ENCODE measurements at places on chromosomes 3 and 15.

- DNase-seq = no peak
Observed at GRCh38 chr3:14518893-14519292, 21.2 kb downstream of the GRIP2 start.

DNA sequence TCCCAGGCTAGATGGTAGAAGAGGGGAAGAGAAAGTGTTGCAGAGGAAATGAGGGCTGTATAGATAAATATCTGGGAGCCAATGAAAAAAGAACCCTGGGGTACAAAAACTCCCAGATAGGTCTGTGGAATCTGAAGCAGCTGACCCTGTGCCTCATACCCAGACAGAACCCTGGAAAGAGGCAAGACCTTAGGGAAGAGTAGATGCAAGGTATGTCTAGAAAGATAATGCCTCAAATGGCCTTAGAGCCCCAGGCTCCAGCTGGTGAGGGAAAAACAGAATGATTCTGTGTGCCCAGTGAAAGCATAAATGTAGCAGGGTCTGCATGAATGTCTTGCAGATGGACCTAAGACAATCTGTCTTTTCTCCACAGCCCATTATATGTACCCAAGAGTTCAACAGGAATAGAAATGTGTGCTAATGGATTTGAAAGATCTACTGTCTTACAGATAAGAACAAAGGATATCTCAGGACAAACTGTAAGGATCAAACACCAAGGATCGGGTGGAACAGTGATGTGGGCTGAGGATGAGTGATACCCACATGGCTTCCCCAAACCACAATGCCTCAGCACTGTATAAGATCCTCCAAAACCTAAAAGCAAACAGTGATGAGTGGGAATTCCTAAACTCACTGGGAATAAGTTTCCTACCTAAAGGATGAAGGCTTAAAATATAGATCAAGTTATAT, 58.8 kb downstream of the NCEH1 start:
- no peak for DNase-seq

DNA sequence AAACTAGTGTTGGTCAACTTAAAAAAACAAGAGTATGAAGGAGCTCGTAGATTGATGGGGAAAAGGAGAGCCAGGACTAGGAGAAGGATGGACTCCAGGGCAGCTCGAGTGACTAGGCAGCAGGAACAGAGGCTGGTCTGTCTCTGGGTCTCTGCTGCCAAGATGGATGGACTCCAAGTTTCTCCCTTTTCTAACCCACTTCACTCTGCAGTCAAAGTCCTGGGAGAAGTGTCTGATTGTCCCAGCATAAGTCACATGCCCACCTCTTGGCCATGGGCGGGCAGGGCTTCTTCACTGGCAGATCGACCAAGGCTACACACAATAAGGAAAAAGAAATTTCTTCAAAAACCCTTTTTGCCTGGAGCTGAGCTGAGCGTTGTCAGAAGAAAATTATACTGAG, 9.2 kb upstream of the EPB42 start:
- no peak for DNase-seq

DNA sequence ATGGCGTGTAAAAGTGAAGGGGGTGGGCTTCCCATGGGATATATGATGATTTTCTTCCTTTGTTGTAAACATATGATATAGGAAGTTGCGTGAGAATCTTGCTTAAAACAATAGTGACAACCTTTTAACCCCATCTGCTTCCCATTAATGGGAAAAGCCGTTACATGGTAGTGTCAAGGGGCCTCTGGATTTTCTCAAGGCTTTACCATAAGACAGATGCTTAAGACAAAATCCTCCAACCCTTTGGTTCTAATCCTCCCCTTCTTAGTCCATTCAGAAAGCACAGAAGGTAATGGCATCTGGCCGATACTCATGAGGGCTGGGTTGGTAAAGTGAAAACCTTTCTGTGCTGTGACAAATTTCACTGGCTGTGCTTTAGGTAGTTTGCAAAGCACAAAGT, 25.0 kb downstream of the DPH3 start:
- DNase-seq = no peak

DNA sequence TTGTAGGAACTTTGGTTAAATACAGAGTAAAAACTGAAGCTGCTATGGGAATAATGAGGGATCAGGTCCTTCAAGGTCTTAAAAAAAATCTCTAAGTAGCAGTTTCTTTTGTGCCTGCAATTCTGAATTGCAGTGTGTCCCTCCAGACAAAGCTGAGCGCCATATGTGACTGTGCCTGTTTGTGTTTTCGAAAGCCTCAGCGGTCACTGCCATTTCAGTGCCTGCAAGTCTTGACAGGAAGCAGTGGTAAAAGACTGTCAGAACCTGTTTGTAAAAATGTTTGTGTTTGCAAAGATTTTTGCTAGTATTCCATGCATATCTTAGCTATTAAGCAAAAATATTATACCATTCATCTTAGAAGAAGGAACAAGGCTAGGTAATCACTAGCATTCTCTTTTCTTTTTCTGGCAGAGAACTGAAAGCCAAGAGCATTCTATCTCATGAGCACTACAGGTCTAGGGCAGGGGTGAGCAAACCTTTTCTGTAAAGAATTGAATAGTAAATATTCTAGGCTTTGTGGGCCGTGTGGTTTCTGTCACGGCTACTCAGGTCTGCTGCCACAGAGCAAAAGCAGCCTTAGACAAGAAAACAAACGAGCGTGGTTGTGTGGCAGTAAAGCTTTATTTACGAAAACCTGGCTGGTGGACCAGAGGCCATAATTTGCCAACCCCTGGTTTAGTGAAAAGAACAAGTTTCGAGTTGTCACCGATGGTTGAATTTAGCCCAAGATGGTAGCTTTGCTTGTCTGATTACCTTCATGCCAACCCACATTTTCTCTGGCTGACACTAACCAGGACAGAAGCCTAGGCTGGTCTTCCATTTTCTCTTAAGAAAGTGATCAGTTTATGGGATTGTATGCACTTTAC, 134.4 kb downstream of the CACNA1D start:
- no peak for DNase-seq

DNA sequence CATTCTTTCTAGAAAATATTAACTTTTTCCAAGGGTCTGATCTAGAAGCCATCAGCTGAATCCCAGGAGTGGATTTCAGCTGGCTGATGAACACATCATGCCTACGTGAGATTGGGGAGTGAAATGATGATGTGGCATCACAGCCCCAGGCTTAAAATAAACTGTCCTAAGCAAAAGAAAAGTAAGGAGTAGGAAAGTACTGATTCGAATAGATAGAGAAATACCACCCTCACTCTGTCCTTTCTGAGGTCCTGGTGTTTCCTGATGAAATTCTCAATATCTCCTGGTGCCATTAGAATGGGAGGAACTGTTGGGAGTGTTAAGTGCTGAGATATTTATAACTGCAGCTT, 376.8 kb upstream of the SEMA6D start:
- DNase-seq = no peak

DNA sequence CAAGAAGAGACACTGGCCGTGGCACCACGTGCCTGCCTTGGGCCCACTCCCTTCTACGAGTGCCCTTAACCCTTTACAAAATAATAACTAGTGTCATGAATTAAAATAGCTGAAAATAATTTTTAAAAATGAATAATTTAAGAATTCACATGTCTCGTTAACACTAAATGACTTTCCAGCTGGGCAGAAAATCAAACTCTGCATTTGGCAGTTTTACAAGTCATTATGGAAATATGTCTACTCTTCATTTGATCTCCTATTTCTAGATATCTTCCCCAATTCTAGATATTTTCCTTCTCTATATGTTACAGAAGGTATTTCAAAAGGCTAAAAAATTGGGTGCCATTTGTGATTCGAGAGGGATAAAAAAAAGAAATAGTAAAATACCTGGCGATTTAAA, 100.2 kb downstream of the RORA start:
- DNase-seq = no peak

DNA sequence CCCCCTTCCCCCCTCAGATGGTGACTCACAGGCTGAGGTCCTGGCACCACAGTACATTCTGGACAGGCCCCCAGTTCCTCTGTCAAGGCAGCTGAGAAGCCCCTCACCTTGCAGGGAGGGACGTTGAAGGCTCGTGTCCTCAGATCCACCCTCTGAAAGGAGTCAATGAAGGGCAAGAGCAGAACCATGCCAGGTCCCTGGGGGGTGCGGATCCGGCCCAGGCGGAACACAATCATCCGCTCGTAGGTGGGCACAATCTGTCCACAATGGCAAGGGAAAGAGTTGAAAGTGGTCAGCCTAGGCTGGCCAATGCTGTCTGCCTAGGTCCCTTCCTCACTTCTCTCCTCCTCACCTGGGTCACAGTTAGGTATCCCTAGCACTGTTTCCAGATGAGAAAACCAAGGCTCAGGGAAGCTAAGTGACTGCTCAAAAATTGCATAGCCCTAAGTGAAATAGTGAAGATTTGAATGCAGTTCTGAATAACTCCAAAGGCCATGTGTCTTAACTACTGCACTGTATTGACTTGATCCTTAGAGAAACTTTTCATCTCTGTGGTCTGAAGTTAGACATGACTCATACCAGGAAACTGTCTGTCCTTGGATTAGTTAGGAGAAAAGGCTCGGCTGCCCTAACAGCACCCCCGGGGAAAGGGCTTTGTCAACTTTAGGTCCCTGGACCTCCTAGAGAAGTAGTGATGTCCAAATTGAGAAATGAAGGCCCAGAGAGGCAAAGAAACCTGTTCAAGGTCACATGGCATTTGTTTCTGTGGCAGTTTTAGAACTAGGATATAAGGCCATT, 2.9 kb downstream of the STOML1 start:
- DNase-seq = no peak

DNA sequence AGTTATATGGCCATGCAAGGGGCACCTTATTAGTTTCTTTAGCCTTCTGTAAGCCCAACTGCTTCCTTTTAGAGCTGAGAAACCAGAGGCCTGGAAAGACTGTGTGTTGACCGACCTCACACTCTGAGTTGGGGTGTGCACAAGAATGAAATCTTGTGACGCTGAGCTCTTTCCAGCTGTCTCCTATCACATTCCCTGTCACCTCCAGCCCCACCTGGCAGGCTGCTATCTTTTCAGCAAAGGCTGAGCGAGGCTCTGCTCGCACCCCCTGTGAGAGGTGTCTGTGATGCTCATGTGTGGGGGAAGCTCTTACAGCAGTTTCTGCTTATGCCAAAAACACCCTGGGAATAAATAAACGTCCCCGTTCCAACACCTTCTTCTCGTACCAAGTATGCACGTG, 27.0 kb upstream of the LPP start:
- no peak for DNase-seq

DNA sequence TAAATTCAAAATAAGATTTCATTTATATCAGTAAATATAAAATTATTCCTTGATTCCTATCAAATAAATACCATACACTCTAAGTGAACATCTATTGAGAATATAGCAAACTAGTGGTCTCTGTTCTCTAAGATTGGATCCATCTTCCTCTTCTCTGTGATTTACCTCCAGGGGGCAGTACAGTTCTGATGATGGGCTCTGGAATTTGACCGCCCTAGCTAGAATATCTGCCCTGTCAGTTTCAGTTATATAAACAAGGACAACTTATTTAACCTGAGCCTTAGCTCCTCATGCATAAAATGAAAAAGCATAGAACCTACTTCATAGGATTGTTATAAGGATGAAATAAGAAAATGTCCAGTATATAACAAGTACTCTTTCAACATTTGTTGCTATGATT, 171.1 kb upstream of the CCDC54 start:
- DNase-seq = no peak

DNA sequence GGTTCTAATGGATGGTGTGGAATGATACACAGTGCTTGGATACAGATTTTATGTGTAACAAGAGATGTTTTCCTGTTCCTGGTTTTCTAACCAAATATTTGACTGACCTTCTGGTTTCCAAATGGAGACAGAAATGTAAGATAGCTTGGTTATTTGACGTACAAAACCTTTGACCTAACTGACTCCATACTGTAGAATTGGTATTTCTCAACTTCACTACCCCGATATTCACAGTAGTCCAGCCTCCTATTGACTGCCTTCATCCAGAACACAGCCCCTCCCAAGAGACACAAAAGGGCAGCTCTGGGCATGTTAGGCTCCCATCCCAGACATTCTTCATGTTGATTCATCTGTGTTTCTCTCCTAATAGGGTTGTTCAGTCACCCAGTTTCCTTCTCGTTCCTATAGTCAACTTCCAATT, 33.4 kb downstream of the MYO1E start:
- no peak for DNase-seq

- DNase-seq = no peak
Observed at GRCh38 chr3:131729643-131730017, 226.9 kb upstream of the MRPL3 start.

DNA sequence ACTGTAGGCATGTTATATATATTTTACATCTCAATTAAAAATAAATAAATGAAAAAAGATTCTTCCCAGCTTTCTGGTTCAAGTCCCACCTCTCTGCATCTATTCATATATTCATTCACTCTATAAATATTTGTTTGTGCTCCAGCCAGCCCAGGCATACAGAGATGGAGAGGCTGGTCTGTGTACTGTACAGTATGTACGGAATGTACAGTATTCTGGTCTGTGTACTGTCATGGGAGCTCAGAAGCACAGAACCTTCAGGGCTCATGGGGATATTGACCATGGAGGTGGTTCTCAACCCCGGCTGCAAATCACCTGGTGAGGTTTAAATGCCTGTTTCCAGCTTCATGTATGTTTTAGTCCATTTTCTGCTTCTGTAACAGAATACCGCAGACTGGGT, 13.8 kb downstream of the CORO2B start:
- DNase-seq = no peak

GRCh38 chr15:100653608-100654007, 51.2 kb downstream of the ASB7 start:
- DNase-seq = no peak

GRCh38 chr15:64611085-64611725, 150.8 kb downstream of the ZNF609 start:
- DNase-seq = no peak

DNA sequence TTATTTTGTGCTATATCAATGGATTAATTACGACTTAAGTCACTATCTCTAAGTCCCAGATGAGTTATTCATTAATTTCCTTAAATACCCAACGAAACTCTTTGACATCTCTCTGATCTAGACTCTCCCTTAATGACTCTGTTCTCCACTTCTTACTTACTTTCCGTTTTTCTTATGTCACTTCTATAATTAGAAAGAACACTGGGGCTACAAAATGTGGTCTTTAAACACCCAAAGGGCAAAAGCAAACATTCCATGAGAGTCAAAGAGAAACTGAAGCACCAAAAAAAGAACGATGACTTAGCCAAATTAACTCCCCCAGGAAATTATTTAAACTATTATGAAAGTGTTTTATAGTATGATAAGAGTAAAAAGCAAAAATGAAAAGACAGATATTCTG, 166.4 kb upstream of the UBE2E2 start:
- no peak for DNase-seq

- DNase-seq = no peak
Observed at GRCh38 chr3:65081536-65081935, 393.7 kb upstream of the ADAMTS9 start.
